ENCODE measurements at places on chromosomes 2 and 18. TPM values are rescaled to one million over a fixed set of nuclear protein-coding genes. Genes with fewer than 3 reads are reported as not detected.

DNA sequence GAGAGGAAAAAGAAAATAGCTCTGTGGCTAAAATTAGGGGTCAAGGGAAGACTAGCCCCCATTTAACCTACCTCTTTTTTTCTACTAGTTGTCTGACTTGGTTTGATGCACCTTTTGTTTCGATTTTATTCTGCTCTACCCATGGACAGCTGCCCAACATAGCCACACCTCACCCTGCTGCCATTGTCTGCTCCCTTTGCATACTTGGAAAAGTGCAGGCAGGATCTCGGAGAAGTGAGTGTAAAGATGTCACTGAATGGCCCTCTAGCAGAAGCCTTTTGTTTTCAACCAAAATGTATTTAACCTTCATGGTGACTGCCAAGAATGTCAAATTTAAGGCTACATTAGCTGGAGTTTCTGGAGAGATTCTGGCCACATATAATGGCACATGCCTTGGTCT, 62.9 kb downstream of the SETBP1 start:
- DNase-seq: no peak

FKBP1B gene
- 0.64 TPM for total RNA-seq

- no peak for DNase-seq
These were observed 5.3 kb downstream of the CAPN13 start for GRCh38 chr2:30801821-30802455.

DOK6 gene
- total RNA-seq: not detected

DNA sequence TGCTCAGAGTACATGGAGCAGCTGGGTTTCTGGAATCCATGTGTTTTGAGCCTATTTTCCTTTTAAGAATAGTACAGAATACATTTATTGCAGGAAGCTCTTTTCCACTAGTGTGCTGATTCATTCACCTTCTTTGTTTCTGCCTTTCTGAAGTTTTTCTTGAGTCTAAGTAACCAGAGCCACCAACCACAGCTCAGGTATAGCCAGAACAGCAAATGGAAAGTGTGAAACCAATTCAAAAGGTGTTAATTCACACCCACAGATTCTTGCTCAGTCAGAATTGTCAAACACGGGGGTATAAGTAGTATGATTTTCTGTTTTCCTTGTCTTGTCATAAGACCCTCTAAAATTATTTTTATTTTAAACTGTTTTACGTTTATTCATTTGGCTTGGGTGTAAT, 75.9 kb upstream of the DYNAP start:
- DNase-seq: no peak

TTC21B gene
- 27.3 TPM for total RNA-seq

DNA sequence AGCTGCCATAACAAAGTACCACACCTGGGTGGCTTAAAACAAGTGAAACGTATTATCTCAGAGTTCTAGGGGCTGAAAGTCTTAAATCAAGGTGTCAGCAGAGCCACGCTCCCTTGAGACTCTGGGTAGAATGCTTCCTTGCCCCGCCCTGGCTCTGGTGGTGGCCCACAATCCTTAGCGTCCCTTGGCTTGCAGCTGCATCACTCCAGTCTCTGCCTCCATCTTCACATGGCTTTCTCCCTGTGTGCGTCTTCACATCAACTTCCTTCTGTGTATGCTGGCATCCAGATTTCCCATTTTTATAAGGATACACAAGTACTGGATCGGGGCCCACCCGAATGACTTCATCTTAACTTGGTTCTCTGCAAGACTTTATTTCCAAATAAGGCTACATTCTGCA, 62.5 kb downstream of the MRO start:
- DNase-seq: no peak

GPR55 gene
- 2.6 TPM for total RNA-seq

GRCh38 chr2:23323917-23324680, 60.9 kb upstream of the KLHL29 start:
- no peak for DNase-seq

- DNase-seq: no peak
These were observed 38.4 kb downstream of the TBC1D8 start for GRCh38 chr2:101112772-101113157.

- no peak for DNase-seq
These were observed 13.3 kb downstream of the AGXT start for GRCh38 chr2:240881913-240882312.

- peak; percentile 8 for DNase-seq
These were observed 302.7 kb upstream of the TNP1 start for GRCh38 chr2:217162533-217162932.

USP37 gene
- 54.0 TPM for total RNA-seq

DNA sequence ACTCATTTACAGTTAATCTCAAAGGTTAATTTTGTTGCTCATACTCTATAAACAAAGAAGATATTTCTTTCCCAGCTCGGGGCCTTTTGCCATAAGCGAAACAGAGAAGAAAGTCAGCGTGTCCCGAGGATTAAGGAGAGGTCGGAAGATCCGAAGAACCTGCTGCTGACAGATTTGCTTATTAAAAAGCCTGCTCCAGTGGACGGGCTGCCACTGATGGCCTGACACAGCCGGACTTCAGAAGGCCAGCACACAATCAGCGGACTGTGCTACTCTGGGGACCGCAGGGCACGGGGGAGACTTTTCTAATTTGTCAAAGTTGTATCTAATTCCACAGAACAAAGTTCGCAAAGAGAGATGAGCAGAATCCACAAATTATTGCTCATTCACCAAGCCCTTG, 315.4 kb downstream of the ETAA1 start:
- no peak for DNase-seq

UCN gene
- 1.6 TPM for total RNA-seq

All from activated naive CD4-positive, alpha-beta T cell treated with anti-CD3 and anti-CD28 coated beads, Interleukin-2, amount 50 U/mL, for 72 hours (primary cell).